HTR-8/SVneo (cell line): ENCODE measurements at places on chromosomes 11 and 22.

- DNase-seq, result no peak
These were observed 7.6 kb upstream of the MUC5AC start for GRCh38 chr11:1150116-1150515.

GRCh38 chr11:65184146-65184545 lies 2.4 kb downstream of the CAPN1 start:
- DNase-seq, result no peak

DNA sequence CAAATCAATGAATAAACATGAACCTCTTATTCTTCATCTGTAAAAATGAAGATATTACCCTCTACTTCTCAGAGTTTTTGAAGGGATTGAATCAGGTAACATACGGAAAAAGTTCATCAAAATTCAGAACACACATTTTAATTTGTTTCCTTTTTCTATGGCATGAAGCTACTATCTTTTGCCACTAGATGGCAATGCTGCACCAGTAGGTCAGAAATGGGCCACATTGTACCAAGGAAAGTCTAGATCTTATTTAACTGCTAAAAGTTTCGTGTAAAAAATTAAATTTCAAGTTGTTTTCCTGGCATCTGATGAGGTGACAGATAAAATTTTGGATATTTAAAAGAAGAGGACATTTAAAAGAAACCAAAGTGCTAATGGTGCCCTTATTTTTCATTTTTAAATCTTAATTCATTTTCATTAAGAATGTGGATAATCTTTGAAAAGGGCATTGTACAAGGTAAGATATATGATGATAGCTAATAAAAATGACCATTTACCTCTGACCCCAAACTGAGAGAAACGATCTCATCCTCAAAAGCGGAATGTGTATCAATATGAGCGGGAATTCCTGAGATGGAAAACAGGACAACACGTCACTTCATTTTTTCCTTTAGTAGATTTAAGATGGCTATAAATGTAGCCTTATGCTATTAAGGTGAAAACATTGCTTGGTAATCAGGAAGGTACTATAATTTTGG lies 16.1 kb downstream of the ALKBH8 start:
- DNase-seq, result peak; percentile 25

DNA sequence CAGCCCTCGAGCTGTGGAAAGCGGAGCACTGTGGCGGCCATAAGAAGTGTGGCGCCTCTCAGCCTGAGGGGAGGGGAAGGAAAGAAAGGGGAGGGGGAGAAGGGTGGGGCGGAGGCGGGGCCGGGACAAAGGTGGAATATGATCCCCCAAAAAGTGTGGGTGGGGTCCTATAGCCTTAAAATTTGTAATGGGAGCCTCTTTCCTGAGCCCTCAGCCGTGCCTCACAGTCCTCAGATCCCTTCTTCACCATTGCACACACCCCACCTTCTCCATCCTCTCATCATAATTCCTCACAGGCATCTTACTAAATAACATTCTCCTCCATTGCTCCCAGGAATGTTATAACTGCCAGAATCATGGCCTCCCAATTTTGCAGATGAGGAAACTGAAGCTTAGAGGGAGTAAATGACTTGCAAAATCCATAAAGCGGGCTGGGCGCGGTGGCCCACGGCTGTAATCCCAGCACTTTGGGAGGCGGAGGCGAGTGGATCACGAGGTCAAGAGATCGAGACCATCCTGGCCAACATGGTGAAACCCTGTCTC lies 600 bp upstream of the RAB6A start:
- no peak for DNase-seq

GRCh38 chr22:30866216-30866615 lies 102.4 kb downstream of the MORC2 start:
- no peak for DNase-seq

DNA sequence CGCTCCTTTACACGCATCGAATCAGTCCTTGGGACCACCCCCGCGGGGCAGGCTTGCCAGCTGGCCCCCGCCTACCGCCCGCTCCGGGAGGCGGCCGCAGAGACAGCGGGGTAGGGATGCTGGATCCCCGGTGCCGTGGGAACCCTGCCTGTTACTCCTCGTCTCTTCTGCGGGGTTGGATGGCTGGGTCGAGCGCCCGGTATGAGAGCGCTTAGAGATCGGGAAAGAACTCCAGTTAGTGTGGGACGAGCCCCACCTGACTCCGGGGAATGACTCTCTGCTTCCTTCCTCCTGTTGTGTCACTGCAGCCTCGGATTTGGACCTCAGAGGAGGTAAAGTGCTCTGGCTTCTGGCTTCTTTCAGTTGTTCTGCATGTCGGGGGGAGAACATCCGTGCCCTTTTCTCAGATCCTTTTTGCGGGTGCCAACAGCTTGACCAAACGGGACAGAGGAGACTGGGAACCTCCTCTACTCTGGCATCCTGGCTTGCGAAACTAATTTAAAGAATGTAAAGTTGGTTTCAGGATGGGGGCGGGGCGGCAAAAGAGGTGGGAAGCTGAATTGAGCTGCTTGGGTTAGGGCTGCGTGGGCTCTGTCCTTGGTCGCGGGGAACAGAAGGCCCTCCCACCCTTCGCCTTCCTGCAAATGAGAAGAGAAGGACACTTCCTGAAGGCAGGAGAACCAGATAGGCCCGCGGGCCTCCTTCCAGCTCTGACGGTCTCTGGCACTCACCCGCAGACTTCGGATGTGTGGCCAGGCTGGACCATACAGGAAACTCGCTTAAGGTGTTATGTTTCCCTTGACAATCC lies 938 bp downstream of the LAYN start:
- DNase-seq, result peak; percentile 84

- no peak for DNase-seq
These were observed 25.5 kb upstream of the PDGFB start for GRCh38 chr22:39270280-39270679.

GRCh38 chr11:30333405-30333804 lies 10.5 kb downstream of the ARL14EP start:
- DNase-seq, result peak; percentile 11

DNA sequence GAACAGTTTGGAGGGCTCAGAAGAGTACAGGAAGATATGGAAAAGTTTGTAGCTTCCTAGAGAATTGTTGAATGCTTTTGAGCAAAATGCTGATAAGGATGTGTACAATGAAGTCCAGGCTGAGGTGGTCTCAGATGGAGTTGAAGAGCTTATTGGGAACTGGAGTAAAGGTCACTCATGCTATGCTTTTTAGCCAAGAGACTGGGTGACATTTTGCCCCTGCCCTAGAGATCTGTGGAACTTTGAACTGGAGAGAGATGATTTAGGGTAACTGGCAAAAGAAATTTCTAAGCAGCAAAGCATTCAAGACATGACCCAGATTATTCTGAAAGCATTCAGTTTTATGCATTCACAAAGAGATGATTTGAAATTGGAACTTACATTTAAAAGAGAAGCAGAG lies 27.9 kb upstream of the CABP2 start:
- DNase-seq, result no peak

- DNase-seq, result no peak
These were observed 54.6 kb downstream of the KCNA4 start for GRCh38 chr11:29962243-29962642.

GRCh38 chr11:115873813-115874212 lies 369.6 kb upstream of the CADM1 start:
- no peak for DNase-seq

DNA sequence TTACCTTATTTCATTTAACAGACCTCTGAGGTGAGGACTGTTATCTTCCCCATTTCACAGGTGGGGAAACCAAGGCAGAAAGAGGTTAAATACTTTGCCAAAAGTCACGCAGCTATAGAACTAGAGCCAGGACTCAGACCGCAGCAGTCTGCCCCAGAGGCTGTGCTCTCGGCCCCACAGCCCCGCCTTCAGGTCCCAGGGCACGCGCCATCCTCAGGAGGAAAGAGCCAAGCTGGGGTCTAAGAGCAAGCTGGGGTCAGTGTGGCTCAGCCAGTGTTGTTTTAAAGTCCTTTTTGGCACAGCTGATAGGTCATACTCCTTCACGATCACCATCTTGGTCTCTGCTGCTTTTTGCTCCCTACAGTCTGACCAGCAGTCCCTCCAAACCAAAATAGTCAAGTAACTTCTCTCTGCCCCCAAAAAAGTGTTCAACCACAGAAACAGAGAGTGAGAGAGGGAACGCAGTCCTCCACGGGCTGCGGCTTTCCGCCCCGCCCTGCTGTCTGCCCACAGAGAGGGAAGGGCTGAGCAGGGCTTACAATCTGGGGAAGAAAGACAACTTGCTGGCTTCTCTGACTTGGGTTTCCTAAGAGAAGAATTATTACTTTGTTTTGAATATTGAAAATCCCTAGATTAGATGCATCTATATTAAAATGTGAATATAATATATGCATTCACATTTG lies 137.2 kb upstream of the OPCML start:
- DNase-seq, result no peak

GRCh38 chr11:15590132-15590531 lies 475.4 kb downstream of the INSC start:
- DNase-seq, result no peak

- no peak for DNase-seq
These were observed 208.0 kb downstream of the DSCAML1 start for GRCh38 chr11:117589063-117589462.

GRCh38 chr22:38012604-38013072 lies 28.3 kb upstream of the SOX10 start:
- no peak for DNase-seq

DNA sequence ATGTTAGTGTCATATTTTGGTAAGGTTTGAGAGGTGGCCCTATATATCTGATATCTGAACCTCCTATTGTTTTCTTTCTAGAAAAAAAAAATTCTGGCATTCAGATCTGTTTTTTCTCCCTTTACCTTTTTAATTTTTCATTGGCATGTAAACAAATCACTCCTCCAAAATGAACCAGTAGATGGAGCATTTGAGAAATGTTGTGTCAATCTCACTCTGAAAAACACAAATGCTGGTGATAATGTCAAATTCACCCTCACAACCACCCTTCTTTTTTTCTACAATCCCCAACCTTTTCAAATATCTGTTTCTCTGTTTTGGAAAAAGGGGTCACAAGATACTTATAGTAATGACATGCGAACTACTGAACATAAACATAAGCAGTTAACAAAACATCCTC lies 9.1 kb downstream of the GUCY1A2 start:
- no peak for DNase-seq

DNA sequence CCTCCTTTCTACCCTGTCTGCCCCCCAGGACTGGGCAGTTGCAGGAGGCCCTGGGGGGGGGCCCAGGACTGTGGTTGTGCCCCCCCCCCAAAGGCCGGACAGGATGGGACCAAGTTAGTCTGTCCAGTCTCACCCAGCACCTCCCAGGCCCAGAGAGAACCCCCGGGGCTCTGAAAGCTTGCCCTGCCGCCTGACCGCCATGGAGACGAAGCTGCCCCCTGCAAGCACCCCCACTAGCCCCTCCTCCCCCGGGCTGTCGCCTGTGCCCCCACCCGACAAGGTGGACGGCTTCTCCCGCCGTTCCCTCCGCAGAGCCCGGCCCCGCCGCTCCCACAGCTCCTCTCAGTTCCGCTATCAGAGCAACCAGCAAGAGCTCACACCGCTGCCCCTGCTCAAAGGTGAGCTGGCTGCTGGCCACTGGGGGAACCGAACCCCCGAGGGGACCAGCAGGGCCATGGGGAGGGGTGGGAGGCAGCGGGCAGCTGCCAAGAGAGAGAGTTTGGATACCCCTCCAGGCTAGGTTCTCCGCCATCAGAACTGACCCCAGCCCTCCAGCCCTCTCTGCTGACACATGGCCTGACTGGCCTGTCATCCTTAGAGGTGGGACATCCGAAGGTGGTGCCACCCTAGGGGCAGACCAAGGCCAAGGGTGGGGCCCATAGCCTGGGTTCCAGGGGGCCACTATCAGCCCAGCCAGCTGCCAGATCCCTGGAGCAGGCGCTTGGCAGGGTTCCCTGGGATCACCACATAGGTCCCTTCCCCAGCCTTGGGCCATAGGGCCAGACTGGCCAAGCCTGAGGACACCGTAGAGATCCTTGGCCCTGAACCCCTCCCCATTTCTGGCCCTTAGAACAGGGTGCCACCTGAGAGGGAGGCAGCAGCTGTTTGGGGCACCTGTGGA lies 1.3 kb downstream of the PPP2R5B start:
- no peak for DNase-seq

DNA sequence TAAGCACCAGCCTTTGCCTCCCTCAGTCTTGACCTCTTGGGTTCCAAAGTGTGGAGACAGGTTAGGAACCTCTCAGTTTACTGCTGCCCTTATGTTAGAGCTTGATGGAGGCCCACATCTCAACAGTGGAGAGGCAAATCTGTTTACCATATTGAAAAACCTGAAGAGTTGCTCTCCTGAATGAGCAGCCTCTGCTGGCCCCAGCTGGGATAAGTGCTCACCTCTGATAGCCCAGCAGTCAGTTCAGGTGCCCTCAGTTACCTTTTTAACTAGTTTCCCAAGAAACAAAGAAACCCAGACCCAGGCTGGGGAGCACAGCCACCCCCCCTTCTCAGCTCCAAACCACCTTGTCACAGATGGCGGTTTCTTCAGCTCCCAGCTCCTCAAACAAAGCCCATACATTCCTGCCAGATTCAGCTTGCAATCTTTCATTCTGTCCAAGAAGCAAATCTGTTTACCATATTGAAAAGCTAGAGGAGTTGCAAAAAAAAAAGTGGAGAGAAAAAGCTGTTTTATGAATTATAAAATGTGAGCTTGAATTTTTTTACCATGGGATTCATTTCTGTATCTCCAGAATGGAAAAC lies 57.2 kb downstream of the PPFIBP2 start:
- no peak for DNase-seq

GRCh38 chr11:67279589-67280340 lies 9.3 kb upstream of the ANKRD13D start:
- no peak for DNase-seq

DNA sequence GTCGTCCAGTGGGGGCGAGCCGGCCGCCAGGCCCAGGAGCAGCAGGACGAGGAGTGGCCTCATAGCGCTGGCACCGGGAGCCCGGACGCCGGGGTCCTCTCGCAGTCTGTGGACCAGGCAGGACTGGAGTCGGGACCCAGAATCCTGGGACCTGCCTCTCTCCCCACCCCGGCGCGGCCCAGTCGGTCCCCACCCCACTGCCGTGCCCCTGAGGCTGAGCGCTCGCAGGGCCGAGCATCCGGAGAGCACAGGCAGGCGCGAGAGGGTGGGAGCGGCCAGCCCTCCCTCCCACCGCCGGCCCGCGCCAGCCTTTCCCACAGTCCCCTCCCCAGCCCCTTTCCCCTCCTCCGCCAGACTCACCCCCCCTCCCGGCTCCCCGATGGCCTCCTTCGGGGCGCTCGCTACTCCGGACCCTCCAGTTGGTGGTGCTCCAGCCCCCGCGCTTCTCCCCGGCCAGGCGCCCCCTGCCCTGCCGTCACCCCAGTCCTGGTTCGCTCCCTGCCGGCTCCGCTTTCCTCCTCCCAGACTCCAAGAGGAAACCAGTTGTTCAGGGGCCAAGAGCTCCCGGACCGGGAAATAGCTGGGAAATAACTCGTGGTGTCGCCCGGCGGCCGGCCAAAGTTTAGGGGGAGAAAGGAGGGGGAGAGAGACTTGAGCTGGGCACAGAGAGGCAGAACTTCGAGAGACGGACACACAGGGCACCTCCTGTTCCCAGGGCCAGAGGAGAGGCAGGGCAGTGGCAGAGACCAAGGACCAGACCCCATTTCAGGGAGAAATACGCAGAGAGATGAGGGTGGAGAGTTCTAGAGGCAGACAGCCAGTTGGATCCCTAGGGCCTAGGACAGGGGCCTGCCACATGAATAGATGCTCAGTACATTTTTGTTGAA lies at the start of gene C1QTNF5:
C1QTNF5 (minus strand) TSS at position 549 of the 887 bp plus-strand sequence; CDS start at position 63, 486 bp downstream.
- no peak for DNase-seq

- no peak for DNase-seq
These were observed 74.8 kb downstream of the KIAA1671 start for GRCh38 chr22:25027043-25027906.

GRCh38 chr11:88213406-88213805 lies 38.2 kb upstream of the RAB38 start:
- no peak for DNase-seq

GRCh38 chr22:45425531-45426265 lies 12.2 kb downstream of the RIBC2 start:
- no peak for DNase-seq

GRCh38 chr11:64999478-64999877 lies 2.7 kb upstream of the BATF2 start:
- DNase-seq, result no peak
